ENCODE measurements at places on chromosomes 5 and 9.

- DNase-seq, result no peak
These were observed 152.4 kb upstream of the ARRDC3 start for GRCh38 chr5:91535499-91535898.

DNA sequence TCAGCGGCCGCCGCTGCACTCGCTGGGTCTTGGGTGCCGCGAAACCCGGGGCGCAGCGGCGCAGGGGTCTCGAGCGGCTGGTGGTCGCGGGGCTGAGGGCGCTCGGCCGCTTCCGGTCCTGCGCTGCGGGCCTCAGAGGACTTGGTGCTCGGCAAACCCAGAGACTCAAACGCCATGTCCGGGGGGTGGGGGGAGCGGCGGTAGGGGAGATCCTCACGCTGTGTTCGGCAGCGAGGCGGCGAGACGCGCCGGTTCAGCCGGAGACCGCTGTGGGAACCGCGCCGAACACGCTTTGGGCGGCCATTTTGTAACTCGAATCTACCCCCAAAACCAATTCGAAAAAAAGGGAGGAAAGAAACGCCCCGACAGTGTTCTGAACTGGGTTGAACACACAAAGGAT is 317.5 kb upstream of the CDH18 start:
- DNase-seq, result no peak

GRCh38 chr5:23234197-23234596 is 273.2 kb upstream of the PRDM9 start:
- DNase-seq, result no peak

GRCh38 chr5:40480392-40480791 is 199.3 kb upstream of the PTGER4 start:
- no peak for DNase-seq

GRCh38 chr5:117633093-117633492 is 1058.5 kb upstream of the SEMA6A start:
- no peak for DNase-seq

Data from A549 (cell line).